ENCODE measurements at places on chromosomes 16 and 17.

DNA sequence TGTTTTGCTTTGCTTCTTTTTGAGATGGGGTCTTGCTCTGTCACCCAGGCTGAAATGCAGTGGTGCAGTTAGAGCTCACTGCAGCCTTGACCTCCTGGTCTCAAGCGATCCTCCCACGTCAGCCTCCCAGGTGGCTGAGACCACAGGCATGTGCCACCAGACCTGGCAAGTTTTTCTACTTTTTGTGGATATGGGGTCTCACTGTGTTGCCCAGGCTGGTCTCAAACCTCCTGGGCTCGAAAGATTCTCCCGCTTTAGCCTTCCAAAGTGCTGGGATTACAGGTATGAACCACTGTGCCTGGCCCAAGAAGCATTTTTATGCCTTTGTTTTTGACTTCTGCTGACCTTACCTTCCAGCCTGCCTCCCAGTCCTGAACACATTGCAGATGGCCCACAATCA, 10.1 kb downstream of the DNAAF1 start:
- no peak for DNase-seq

GRCh38 chr17:44008205-44008909, 3.9 kb downstream of the NAGS start:
- no peak for DNase-seq

DNA sequence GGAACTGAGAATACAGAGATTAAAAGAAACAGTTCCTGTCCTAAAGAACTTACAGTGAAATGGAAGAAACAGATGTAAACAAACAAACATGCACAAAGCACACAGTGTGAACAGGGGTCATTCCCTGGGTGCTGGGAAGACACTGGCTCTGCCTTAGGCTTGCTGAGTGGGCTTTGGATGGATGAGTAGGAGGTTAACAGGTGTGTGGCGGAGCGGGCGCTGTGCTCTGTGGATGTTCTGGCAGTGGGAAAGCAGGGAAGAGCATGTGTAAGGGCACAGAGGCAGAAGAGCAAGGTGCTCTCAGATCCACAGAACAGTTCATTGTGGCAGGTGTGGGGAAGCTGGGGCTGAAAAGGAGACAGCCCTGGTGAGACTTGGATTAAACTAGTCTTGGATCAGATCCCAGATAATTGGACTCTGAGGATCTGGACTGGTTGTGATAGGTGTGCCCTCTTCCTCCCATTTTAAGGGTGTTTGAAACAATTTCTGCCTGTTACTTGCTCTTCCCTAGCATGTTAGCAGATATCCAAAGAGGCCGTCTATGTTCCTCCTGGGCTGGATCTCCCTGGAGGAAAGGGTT, 8.1 kb downstream of the HROB start:
- DNase-seq = no peak

DNA sequence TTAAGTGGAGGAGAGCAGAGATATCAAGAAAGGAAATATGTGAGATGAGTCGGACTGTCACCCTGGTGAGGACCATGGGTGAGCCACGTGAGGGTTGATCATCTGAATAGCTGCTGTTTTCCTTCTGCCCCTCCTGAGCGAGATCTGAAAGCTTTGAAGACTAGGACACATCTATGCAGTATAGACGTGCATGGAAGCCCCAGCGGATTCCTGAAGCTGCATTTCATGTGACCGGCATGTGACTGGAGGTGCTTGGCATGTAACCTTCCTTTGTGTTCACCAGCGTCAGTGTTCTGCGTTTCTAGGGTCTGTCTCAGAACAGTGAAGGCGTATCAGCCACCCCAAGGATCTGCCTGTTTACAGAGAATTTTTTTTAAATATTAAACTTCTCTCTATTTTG, 75.1 kb downstream of the MSI2 start:
- no peak for DNase-seq

- no peak for DNase-seq
Measured at GRCh38 chr16:726188-726437, 130 bp downstream of the CCDC78 start.

GRCh38 chr17:56030009-56030624, 123.2 kb upstream of the ANKFN1 start:
- DNase-seq = no peak

DNA sequence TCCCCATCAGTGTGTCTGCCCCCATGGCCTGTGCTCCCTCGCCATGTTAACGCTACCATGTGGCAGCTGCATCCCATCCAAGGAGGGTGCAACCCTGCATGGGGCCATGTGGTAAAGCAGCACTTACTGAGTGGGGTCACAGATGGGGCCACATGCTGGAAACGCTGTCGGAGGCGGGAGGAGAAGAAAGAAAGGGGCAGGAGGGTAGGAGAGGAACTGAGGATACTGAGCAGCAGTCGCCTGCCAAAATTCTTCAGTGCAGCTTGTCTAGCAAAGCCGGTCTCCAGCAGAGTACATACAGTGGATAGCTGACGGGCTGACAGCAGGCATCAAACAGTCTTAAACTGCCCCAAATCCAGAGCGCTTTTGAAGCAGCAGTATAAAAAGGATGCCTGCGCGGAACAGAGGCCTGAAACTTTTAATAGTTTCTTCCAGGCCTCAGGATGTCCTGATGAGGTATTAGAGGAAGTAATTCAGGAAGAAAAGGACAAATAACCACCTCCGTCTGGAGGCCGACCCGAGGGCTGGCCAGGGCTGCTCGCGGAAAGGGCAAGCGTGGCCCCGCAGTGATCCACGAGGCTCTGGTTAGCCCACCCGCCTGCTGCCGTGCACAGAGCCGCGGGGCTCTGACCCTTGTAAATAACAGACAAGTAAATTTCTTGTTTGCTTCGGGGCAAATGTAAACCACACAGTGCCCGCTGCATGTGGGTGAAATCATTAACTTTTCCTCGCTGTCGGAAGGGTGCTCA, 149.0 kb downstream of the CCDC182 start:
- no peak for DNase-seq

GRCh38 chr16:86396422-86396821, 113.9 kb upstream of the FOXF1 start:
- no peak for DNase-seq

- no peak for DNase-seq
Measured at GRCh38 chr16:52312716-52313115, 234.2 kb downstream of the TOX3 start.

DNA sequence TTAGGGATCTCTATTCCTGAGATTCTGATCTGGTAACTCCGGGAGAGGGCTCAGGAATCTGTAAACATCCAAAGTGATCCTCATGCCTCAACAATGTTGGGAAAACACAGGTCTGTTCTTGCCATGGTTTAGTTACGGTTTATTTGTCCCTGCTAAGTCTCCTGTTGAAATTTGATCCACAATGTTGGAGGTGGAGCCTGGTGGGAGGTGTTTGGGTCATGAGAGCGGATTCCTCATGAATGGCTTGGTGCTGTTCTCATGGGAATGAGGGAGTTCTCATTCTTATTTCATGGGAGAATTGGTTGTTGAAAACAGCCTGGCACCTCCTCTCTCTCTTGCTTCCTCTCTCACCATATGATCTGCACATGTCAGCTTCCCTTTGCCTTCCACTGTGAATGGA, 608.6 kb upstream of the GOT2 start:
- no peak for DNase-seq

DNA sequence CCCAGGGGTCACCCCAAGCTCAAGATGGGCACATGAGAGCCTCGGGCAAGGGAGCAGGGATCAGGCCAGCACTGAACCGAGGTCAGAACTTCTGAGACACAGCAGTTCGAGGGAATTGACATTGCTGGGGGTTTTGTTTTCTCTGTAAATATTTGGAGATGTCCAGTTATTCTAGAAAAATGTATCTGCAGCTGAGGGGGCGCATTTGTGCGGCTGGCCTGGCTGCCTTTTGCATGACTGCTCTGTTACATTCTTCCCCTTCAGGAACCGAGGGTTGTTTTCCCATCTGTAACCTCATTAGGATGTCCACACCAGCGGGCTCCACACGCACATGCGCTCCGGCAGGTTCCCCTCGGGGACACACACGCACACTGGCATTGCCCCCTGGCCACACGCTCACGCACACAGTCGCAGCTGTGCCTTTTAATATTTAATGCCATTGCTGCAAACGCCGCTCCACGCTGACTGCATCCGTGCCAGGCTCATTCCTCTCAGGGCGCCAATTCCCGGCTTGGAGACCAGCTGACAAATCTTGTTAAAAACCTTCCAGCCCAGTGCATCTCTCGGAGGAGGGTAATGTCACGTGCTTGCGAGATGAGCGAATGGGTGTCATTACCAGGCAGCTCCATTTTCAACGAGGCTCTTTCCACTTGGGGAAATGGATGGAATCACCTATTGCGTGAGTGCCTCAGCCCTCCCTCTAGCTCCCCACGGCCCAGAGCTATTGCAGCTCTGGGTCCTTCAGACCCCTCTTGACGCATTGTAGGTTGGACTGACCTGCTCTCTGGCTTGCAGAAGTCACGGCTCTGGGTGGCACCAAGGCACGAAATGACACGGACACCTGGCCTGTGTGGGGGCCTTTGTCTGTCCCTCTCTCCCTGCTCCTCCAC, 13.1 kb downstream of the CCR7 start:
- no peak for DNase-seq

DNA sequence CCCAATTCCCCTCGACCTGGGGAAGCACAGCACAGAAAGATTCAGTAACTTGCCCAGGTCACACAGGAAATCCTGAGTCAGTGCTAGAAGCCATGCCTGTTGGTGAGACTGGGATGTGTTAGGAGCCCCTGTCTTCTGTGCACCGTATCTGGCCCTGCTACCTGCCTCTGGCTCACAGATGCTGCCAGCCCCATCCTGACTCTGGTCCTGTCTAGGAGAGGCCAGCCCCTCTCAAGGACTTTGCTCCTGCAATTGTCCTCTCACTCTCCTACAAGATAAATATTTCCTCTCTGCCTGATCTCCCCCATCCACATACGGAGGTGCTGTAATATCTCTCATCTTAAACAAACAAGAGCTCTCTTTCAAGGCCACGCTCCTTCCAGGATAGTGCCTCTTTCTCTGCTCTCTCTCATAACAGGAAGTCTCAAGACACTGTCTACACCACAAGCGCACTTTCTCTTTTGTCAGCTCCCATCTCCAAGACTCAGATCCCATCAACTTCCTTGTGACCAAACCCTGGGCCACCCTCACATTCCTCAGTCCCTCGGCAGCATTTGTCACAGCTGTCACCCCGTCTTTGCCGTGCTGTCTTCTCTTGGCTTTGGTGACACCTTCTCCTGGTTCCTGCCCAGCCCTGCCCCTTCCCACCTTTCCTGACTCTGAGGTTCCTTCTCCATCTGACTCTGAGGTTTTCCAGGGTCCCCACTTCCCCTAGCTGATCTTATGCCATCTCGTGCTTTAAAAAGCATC, 1.9 kb downstream of the SLC13A2 start:
- DNase-seq = no peak

DNA sequence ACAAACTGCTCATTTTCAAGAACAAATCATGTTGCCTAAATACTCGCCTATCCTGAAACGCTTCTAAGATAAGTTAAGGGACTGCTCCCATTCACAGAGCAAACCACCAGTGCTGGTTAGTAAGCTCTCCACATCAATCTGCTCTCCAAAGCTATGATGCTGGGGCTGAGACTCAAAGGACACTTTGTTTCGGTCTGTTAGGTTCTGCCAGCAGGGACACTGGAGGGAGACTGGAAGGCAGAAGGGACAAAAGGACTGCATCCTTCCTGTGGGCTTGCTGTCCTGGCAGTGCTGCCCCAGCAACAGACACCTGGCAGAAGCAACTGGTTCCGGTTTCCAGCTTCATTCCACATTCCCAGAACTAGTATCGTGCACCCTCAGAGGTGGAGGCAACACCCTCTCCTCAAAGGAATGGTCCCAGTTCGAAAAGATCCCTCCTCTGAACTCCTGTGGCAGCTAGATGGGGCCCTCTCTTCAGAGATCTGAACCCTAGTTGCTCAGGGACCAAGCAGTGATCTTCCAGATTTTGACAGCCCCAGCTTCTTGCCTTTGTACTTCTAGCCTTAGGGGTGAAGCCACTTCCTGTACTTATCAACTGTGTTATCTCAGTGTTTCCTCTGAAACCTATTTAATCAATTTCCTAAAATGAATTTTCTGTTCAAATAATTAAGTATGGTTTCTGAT, 73.4 kb upstream of the GSG1L start:
- DNase-seq = no peak

GRCh38 chr17:72378414-72379390, 257.9 kb downstream of the SOX9 start:
- no peak for DNase-seq

Measured in NCI-H526 (cell line).